ENCODE measurements at places on chromosomes 11 and 22.

DNA sequence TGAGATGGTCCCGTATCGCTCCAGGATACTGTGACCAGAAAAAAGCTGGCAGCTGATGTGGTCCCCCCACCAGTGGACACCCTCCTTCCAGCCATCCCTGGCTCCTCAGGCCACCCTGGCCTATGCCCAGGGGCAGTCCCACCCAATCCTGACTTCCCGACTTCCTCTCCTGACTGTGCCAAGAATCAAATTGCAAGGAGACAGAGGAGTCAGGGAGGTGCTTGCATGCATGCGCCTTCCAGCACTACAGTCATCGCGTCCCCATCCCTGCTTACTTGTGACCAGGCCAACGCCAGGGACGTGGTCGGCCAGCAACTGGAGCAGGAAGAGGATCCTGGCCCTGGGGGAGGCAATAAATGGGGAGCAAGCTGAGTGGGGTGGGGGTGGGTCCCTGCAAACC, 3.6 kb upstream of the FREY1 start:
- DNase-seq = no peak

- DNase-seq = no peak
These were observed 288.3 kb downstream of the CADM1 start for GRCh38 chr11:115215694-115216617.

DNA sequence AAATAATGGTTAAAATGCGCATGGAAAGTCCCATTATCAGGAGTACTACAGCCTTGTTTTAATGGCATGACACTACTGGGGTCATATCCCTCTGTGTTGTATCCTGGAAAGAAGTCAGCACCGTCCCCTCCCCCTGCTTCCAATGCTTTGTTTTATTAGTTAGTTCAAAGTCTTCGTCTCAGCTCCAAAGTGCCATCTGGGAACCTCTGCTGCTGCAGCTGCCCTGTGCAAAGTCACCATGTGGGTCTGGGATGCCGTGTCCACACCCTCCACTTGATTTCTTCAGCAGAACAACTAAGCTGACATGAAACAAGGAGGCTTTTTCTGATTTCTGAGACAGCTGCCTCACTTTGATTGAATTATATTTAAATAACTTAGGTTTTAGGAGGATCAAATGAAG, 29.5 kb upstream of the NCAM1 start:
- no peak for DNase-seq

DNA sequence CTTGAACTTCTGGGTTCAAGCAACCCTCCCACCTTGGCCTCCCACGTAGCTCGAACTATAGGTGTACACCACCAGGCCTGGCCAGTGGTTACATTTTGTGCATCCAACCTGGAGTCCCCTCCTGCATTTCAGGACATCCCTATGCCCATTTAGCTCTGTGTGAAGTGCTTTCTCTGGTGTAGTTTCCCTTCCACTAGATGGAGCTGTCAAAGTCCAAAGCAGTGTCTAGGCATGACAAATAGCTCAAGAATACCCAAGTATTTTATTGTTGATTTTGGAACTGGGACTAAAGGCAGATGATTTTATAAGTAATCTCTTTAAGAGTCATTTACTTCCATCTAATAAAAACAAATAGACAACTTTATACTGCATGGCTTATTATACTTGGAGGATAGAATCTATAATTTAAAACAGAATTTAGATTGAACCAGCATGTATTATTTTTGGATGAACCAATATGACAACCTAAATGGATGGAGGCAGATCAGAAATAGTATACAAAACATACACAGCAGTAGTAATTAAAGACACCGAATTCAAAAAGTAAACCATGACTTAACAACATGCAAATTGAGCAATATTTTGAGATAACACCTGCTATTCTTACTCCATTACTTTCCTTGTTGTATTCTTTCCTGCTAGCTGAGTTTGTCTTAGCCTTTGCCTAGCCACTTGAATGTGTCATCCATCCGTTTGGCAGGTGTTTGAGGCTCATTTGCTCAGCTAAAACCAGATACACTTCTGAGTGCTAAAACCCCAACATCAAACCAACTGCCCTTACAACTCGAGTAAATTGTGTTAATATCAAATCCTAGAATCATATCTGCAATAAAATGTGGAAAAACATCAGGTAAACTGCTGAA, 37.7 kb downstream of the EIF4ENIF1 start:
- DNase-seq = no peak

- DNase-seq = no peak
These were observed 5.0 kb downstream of the DRD2 start for GRCh38 chr11:113470233-113470632.

- DNase-seq = no peak
These were observed 2.4 kb downstream of the HMBS start for GRCh38 chr11:119087123-119087522.

GRCh38 chr11:121889931-121890330, 226.1 kb downstream of the BLID start:
- no peak for DNase-seq

- DNase-seq = no peak
These were observed at the start of gene MRGPRX3 for GRCh38 chr11:18132341-18132740. MRGPRX3 (plus strand) TSS chr11:18132571; CDS start chr11:18137203, 4,632 bp downstream.

GRCh38 chr11:15970506-15971214, 385.7 kb downstream of the SOX6 start:
- no peak for DNase-seq

GRCh38 chr11:118014022-118014421, 27.8 kb downstream of the IL10RA start:
- no peak for DNase-seq

- no peak for DNase-seq
These were observed 281.0 kb upstream of the C11orf87 start for GRCh38 chr11:109140857-109141515.

DNA sequence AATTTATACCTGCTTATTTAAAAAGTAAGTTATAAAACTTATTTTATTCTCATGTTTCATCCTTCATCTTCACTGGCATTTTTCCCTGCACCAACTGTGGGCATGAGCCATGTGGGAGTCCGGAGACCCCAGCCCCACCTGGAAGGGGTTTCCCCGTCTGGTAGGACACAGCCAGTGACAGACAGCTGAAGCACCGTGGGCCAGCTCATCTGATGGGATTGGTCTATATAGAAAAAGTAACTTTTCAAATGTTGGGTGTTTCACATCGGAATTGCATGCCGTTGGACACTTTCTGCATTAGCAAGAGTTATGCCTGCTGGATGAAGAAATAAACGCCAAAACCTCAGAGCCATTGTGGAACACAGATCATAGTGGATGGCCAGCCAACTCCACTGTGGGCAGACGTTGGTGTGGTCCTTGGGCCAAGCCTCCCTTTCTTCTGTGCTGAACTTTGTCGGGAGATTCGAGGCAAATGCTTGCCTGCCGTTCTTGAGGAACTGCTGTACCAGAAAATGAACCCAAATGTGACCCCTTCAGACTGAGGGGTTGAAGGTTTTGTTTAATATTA, 1329.3 kb downstream of the TBC1D22A start:
- DNase-seq = no peak

GRCh38 chr11:834371-835316, 1.9 kb downstream of the CD151 start:
- DNase-seq = no peak

GRCh38 chr11:22707119-22707899, 40.9 kb downstream of the GAS2 start:
- no peak for DNase-seq

DNA sequence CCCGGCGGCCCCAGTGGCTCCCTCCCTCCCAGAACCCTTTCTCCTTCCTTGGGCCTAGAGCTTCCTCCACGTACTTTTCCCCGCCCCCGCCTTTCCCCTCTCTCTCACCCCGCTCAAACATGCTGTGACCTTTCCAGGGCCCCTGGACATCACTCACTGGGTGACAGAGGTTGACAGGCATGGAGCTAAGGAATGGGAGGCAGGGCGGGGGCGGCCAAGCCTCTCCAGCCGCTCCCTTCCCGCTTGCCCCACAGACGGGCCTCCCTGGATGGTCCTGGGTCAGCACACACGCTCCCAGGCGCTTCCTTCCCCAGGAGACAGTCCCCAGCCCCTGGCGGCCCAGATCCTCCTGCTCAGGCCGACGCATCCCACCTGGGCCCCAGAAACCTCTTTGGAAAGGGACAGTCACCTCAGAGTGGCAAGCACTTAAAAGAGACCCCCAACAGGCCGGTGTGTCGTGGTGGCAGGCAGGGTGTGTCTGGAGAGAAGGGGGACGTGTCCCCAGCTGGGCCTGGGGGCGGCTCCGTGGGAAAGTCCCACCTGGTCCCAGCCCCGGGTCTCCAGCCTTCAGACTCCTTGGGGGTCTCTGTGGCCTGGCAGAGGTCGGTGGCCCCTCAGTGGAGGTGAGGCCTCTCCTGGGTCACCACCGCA, 8.8 kb downstream of the H19 start:
- DNase-seq = no peak

DNA sequence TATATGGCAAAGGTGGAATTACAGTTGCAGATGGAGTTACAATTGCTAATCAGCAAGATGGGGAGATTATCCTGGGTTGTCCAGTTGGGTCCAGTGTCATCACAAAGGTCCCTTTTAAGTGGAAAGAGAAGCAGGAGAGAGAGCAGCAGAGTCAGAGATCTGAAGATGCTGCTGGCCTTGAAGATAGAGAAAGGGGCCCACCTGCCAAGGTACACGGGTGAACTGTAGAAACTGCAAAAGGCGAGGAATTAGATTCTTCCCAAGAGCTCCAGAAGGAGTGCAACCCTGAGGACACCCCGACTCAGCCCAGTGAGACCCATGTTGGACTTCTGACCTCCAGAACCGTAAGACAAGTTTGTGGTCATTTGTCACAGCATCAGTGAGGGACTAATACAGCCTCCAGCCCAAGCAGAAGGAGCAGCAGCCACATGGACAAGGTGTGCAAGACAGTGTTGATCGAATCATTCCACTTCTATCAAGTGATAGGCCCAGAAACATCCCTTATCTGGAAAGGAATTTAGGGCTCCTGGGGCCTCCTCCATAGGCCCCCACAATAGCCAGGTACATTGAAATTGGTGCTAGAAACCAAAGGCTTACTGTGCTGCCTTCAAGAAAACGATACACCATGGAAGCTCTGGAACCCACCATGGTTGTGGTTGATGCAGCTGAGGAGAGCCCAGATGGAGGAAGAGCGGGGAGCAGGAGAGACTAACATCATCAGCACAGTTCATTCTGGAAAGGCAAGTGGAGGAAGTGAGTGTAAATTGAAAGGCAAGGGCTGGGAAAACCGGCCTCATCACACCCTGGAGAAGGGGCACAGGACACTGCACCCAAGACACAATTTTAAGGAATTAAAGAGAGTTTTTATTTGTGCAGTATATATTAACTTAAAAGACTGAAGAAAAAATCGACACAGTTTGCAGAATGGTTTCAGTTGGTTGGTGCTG, 23.3 kb downstream of the SNAP29 start:
- no peak for DNase-seq

DNA sequence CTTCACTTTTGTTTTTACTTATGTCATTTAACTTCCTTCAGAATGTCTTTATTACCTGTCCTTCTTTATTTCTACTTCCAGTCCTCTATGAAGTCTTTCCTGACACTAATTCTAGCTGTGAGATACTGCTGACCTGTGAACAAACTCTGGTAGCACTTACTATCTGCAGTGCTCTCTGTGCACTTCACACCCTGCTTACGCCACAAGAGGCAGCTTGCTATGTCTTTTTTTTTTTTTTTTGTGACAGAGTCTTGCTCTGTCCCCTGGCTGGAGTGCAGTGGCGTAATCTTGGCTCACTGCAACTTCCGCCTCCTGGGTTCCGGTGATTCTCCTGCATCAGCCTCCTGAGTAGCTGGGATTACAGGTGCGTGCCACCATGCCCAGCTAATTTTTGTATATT, 10.7 kb downstream of the STIM1 start:
- no peak for DNase-seq

DNA sequence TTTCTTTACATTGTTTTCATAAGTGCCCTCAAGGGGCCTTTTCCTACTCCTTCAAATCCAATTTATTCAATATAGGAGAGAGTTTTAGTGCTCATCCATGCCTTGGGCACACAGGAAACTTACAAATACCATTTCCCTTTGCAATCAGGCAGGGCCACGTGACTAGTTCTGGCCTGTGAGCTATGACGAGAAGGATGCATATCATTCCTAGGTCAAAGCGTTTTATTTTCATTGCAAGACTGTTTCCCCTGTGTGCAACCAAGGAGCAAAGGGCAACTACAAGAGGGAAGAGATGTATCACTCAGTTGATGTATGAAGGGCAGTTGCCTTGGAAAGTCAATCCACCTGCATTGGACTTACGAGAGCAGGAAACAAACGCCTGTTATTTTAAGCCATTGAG, 1.9 kb upstream of the TRAF6 start:
- DNase-seq = no peak

DNA sequence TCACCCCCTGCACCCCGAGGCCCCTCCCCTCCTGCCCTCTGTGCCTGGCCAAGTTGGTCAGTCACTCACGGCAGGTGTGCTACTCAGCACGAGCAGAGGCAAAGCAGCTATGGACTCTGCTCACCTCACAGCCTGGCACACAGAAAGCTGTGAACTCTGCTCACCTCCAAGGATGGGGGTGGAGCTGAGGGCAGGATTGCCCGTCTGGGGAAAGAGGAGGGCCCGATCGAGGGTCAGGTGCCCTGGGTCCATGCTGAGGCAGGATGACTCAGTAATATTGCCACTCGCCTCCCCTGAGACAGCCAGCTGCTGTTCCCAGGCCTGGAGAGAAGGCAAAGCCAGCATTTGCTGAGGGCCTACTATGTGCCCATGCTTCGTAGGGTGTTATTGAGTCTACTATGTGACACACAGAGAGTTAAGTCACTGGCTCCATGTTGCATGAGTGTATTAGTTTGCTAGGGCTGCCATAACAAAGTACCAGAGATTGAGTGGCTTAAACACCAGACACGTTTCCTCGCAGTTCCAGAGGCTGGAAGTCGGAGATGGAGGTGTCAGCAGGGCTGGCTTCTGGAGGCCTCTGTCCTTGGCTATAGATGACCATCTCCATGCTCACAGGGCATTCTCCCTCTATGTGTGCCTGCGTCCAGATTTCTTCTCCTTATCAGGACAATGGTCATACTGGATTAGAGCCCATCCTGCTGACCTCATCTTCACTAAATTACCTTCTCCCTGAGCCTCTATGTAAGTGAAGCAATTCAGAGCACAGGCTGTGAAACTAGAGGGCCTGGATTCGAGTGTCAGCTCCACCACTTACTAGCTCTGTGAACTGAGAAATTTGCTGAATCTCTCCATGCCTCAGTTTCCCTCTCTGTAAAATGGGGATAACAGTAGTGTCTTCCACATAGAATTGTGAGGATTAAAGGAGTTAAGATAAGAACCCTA, 13.2 kb upstream of the TSKU start:
- no peak for DNase-seq

DNA sequence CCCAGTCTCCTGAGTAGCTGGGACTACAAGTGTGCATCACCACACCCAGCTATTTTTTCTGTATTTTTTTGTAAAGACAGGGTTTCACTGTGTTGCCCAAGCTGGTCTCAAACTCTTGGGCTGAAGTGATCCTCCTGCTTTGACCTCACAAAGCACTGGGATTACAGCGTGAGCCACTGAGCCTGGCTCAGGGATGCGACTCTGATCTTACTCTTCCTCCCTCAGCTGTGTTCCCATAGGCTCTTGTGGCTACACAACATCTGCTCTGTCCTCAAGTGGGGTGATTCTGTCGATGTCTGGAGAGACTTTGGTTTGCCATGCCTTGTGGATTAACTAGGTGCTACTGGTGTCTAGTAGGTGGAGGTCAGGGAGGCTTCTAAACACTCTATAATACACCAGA, 127.0 kb upstream of the SERPIND1 start:
- DNase-seq = no peak
